Fibroblast of mammary gland (primary cell): ENCODE measurements at places on chromosomes 7 and 10.

GRCh38 chr10:24850727-24851296, 101.6 kb downstream of the PRTFDC1 start:
- DNase-seq: no peak

GRCh38 chr10:101686133-101686925, 8.6 kb downstream of the FBXW4 start:
- DNase-seq: peak; percentile 47

- DNase-seq: no peak
These were observed 21.0 kb downstream of the CFAP58 start for GRCh38 chr10:104374591-104374990.

GRCh38 chr7:35353481-35353880, 99.6 kb upstream of the TBX20 start:
- no peak for DNase-seq

- no peak for DNase-seq
These were observed 4.8 kb downstream of the PTF1A start for GRCh38 chr10:23196915-23197314.

- peak; percentile 86 for DNase-seq
These were observed 516.7 kb upstream of the CELF2 start for GRCh38 chr10:10500937-10501336.

GRCh38 chr7:26070290-26070689, 81.7 kb upstream of the NFE2L3 start:
- DNase-seq: no peak

DNA sequence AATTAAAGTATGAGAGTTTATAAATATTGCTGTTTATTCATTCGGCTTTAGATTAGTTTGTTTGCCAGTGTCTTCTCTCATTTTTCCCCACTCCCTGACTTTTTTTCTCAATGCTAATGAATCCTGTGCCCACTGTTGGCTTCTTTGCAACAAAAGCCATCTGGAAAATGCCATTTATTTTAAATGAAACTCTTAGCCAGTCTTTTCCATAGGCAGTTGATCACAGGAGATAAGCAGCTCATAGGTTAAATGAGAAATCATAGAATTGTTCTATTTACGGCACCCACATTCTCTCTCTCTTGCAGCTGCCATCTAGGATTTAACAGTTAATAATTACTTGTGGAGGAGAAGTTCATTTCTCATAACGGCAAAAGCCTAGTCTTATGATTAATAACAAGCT, 249.3 kb upstream of the POM121L12 start:
- no peak for DNase-seq

DNA sequence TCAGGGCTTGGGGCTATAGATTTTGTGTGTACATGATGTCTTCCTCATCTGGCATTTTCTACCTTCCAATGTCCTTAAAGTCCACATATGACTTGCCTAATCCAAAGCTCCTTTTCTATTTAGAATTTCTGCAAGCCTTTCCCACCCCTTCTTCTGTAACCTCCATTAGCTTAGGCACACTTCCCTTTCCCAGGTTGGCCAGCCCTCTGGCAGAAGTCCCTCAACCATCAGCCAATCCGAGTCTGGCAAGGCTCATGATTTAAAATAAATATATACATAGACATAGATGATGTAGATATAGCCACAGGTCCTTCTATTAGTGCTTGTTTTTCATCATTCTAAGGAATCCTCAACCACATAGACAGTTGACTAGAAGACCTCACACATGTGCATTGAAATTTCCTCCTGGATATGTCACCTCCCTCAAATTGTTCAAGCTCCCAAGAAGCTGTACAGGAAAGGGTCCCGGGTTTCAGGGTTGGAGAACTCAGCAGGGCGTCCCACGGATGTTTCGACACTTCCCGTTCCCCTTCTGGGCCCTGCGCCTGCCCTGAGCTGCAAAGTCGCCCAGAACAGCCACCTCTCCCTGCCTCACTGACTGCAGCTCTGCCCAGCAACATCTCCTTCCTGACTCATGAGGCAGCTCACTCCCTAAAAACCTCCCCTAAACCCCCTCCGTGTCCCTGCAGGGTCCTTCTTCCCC, 20.4 kb upstream of the PIK3AP1 start:
- no peak for DNase-seq

DNA sequence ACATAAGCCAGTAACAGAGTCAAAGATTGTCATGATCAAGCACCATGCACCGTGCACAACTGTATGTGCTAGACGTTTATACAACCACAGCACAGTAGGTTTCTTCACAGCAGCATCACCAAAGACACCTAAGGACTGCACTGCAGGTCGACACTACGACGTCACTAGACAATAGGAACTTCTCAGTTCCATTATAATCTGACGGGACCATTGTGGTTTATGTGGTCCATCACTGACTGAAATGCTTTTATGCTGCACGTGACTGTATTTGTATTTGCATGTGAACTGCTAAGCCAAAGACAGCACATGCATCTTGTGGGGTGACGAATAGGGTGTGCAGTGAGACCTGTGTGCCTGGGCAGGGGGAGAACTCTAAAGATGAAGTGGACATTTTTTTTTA, 164.9 kb downstream of the PARD3 start:
- no peak for DNase-seq

- no peak for DNase-seq
These were observed 176.8 kb upstream of the AHR start for GRCh38 chr7:17121671-17122070.

DNA sequence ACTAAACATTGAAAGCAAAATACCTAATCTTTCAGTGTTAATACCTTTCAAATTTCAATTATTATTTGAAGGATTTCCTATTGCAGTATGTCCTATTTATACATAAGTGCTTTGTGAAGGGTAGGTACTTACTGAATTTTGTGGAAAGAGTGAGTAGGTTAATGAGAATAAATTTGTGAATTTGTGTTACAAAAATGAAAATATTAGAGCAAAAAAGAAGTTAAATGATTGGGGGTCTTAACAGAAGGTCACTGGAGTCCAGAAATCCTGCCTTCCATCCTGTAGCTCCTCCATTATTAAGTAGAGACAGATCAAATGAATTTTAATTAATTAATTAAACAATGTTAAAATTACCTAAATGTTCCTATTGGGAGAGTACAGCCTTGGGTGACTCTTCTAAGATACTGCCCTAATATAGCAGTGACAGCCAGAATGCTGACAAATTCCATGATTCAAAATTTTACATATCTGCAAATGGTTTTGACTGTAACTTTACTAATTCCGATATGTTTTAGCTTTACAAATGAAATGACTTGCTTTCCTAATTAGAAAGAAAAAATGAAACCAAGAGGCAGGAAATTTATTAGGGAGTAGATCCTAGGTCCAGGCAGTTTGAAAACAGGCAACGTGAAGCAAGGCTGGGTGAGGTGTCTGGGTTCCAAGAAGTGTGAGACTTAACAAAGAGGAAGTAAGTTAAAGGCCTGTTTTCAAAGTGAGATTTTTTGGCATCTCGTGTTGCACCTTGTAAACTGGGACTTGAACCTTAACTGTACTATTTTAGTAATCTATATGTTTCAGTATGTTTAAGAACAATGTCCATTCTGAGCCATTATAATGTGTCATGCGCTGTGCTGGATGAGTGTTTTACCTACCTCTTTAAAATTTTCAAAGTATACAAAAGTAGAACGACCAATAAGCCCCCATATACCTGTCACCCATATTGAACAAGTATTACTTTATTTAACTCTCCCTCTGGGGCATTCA, 1.5 kb downstream of the PIK3CG start:
- no peak for DNase-seq

DNA sequence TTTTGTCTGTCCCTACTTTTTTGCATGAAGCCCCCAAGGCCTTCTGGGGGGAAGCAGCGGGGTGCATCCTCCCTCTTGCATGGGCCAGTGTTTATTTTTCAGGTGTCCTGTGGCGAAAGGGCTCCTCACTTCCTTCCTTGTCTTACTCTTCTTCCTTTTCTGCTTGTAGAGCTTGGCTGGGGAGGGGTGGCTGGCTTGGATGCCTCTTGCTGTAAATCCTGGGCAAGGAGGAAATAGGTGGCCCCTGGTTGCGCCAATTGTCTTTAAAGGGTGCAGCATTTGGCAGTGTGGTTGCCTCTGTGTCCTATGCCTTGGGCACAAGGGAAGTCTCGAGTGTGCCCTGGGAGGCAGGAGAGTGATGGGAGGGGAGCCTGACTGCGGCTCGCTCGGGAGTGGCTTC, 95.0 kb downstream of the SH2D4B start:
- DNase-seq: no peak

DNA sequence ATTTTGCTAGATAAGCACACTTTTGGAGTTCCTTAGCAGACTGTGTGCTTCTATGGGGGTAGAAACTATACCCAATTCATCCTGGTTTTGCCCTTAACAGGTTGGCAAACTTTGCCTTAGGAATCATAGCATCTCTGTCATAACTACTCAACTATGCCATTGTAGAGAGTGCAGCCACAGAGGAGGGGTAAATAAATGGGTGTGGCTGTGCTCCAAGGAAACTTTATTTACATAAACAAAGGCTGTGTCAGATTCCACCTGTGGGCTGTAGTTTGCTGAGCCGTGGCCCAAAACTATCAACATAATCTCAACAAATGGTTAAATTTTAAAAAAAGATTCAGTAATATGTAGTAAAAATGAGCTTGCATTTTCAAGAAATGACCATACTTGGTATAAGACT, 51.6 kb upstream of the LAMB1 start:
- no peak for DNase-seq

- no peak for DNase-seq
These were observed 280.8 kb downstream of the DPP6 start for GRCh38 chr7:154332811-154333580.

DNA sequence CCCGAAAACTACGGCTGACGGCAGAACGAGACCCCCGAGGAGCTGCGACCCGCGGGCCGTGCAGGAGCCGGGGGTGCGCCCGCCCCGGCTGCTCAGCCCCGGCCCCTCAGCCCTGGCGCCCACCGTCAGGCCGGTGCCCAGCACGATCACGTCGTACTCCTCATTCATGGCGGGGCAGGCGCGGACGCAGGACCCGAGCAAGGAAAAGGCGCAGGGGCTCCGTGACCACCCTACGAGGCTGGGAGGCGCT, 218 bp downstream of the GDI2 start:
- no peak for DNase-seq

GRCh38 chr10:33859319-33860022, 525.0 kb upstream of the NRP1 start:
- no peak for DNase-seq

GRCh38 chr10:43127442-43127841, 10.8 kb upstream of the CSGALNACT2 start:
- DNase-seq: no peak

DNA sequence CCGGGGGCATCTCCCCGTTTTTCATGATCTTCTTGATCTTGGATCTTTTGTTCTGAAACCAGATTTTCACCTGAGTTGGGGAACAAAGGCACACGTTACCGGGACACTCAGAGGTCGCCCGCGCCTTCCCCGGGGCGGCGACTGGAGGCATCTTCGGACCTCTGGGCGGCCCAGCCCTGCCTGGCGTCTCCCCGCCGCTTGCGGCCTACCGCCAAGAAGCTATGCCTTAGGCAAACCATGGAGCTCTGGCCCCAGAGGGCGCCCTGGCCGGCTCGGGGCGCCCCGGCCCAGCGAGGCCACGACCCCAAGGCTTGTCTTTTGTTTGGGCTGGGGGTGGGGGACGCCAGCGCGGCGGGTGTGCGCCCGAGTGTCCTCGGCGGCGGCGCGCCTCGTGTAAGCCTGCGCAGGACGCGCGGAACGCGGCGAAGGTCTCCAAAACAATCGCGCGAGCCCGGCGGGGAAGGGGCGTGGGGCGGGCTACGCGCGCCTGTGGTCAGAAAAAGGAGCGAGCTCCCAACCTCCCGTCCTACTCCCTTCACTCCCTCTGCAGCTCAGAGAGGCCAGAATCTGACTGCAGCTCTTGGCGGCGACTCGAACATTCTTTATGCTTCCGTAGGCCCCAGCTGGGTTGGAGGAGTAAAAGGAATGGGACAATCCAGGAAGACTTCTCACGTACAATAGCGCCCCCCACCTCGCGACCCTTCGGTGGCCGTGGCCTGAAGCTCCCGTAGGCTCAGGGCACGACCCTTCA, 3.5 kb downstream of the DLX5 start:
- DNase-seq: no peak

DNA sequence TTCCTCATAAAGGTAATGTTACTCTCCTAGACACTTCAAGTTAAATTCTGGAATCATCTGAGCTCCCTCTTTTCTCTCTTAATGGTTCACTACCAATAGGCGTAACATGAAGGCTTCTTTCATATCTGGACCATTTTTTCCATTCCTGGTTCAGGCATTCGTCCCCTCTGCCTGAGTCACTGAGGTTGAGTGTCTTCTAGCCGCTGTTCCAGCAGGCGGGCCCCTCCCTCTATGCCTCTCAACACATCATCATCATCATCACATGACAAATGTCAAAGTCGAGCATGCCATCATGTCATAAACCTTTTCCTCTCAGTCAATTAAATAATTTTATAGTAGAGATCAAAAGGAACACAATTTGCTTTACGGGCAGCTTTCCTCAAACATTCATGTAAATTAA, 168.9 kb upstream of the ASAH2 start:
- no peak for DNase-seq

DNA sequence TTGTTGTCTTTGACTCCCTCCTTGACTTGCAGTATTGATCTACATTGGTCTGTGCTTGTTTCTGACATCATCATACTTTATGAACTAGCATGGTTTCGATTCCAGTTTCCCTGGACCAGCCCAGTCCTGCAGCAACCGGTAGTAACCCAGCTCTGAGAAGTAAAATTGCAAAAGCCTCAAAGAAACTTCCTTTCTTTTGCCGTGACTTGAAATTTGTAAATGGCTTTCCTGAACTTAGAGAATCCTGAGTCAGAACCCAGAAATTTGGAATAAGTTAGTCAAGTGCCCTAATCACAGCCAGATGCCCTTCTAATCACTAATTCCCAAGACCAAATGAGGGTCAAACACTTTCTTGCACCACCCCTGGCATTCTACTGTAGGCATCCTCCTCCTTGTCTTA, 15.0 kb downstream of the TAS2R60 start:
- peak; percentile 82 for DNase-seq

GRCh38 chr10:116694243-116694926, 48.0 kb downstream of the HSPA12A start:
- no peak for DNase-seq

DNA sequence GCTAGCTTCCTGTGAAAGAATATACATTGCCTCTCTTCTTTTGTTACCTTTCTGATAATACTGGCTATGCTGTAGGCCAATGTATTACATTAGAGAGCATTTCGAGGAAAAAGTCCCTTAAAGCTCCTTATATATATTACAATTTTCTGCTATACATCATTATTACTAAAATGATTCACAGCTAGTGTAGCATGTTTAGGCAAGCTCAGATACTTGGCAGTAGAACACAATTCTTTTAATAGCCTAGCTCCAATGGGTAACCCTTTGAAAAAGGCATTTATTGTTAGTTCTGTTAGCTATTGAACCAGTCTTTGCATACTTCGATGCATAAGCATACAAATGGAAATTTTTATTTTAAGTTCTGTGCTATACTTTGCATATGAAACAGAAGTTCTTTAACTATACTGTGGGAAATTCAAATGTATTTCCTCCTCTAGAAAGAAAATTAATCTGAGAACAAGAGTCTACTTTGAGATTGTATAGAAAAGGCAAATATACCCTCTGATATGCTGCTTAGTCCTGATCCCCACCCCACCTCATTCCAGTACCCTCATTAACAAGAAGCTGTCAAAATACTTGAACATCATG, 55.6 kb upstream of the SKAP2 start:
- DNase-seq: no peak
